Dermis blood vessel endothelial cell (primary cell): ENCODE measurements at places on chromosomes 11 and 22. TPM values are rescaled to one million over a fixed set of nuclear protein-coding genes. Genes with fewer than 3 reads are reported as not detected.

DNA sequence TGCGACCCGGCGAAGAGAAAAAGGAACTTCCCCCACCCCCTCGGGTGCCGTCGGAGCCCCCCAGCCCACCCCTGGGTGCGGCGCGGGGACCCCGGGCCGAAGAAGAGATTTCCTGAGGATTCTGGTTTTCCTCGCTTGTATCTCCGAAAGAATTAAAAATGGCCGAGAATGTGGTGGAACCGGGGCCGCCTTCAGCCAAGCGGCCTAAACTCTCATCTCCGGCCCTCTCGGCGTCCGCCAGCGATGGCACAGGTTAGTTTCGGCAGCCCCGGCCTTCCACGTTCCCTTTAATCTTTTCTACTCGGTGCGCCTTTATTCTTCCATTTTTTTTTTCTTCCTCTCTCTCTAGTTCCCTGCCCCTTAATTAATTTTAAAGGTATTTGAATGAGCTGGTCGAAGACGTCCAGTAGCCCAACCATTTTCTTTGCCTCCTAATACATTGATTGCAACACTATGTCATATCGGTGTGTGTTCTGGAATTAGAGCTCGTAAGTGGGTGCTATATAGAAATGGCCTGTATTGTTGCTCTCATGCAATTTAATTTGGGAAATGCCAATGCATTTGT, 537 bp downstream of the EP300 start:
- DNase-seq, result peak; percentile 52

- no peak for DNase-seq
These were observed 192.6 kb downstream of the HIPK3 start for GRCh38 chr11:33449798-33450197.

- no peak for DNase-seq
These were observed 1.3 kb upstream of the UCP2 start for GRCh38 chr11:73983741-73984538.

DNAJB7 gene
- not detected in 2 replicates for total RNA-seq

DNA sequence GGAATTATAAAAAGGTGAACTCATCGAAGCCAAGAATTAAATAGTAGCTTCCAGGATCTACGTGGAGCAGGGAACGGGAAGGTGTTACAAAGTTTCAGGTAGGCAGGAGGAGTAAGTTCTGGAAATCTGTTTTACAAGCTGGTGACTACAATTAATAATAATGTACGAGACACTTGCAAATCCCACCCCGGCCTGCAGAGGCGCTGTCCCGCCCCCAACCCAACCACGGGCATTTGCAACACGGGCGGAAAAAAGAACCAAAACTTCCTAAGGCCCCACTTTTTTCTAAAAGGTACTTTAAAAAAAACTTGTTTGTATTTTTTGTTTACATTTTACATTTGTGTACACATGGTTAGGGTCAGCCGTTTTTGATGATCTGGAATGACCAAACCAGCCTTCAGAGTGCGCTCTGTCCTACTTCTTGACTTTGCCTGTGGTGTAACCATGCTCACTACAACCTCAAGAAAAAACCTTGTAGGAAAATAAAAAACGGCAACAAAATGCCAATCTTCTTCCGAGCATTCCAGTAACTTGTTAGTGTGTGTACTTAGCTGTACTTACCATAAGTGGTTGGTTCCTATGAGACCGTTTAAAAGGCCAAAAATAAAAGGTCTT, 449.6 kb upstream of the B3GAT1 start:
- no peak for DNase-seq

GRCh38 chr11:101862391-101863233, 52.2 kb upstream of the CEP126 start:
- peak; percentile 71 for DNase-seq

DNA sequence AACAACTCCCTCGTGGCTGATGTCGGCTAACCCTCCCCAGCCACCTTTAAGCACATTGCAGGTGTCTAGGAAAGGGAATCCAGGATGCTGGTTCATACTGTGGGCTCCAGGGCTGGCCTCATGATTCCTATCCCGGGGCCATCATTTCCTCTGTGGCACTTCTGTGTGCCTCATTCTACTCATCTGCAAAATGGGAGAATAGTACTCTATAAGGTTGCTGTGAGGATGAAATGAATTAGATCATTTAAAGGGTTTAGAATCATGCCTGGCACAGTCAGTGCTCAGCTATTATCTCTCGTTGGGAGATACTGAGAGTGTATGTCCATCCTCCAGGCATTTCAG, 4.3 kb upstream of the FADS3 start:
- DNase-seq, result no peak

DNA sequence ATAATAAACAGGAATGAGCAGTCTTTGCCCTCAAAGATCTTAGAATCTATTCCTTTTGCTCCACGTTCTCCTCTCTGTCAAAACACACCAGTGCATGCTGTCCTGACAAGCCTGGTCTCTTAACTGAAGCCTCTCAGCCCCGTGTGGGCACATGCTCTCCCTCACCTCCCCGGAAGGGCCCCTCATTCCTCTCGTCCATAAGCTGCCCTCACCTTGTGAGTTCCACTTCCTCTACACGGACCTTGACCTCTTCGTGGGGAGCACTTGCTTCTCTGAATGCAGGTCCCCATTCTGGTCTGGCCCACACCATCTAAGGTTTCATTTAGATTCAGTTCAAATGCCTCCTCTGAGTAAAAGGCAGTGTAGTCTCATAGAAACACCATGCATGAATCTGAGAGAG, 412.3 kb upstream of the SYN3 start:
- DNase-seq, result no peak

HOATZ gene
- total RNA-seq, result not detected in 2 replicates

DNA sequence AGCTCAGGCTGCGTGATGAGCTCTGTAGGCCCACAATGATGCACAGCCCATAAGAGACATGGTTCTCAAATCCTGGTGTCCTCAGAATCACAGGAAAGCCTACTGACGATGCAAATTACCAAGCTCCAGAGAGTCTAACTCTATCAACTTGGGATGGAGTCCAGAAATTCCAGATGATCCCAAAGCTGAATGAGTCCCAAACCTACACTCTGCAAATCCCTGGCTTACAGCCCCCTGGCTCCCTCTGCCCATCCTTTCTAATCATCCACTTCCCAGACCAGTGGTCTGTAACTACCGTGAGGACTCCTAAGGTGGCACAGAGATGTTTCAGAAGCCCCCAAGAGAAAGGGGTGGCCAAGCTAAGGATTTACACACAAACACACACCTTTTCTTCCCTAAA, 13.5 kb downstream of the ARFGAP2 start:
- no peak for DNase-seq

- peak; percentile 32 for DNase-seq
These were observed 89.9 kb upstream of the APOA1 start for GRCh38 chr11:116927163-116927974.

- no peak for DNase-seq
These were observed 61.6 kb downstream of the DSCAML1 start for GRCh38 chr11:117735350-117735977.

DNA sequence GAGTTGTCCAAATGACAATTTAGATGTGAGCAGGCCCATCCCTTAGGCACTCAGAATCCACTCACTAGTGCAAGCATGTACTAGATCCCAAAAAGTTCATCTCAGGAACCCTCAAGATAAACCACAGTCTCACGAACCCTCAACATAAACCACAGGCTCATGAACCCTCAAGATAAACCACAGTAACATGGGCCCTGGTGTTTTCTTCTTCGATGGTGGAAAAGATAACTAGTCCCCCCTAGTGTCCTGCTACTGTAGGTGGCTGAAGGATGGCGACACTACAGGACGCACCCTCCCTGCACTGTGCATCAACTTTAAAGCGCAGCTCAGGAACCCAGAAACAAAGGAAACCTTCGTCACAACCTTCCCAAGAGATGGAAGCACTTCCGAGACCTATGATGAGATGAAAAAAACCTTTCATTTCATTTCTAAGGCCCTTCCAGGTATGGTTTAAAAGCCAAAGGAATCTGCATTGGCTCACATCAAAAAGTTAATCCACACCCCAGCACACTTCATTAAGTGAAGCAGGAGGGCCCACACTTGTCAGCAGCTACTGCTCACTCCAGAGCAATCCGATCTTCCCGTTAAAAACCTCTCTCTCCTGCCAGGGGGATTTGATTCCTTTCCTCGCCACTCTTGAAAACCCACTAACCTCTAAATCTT, 2.4 kb downstream of the LARGE1 start:
- DNase-seq, result no peak

HORMAD2 gene
- not detected in 2 replicates for total RNA-seq

CCDC81 gene
- total RNA-seq, result under 0.01 and 0.23 TPM in 2 replicates

MS4A1 gene
- not detected in 2 replicates for total RNA-seq

GRCh38 chr22:25888399-25889054, 146.5 kb downstream of the MYO18B start:
- DNase-seq, result no peak

GRCh38 chr11:46235777-46236688, 41.4 kb upstream of the CREB3L1 start:
- DNase-seq, result no peak

DNA sequence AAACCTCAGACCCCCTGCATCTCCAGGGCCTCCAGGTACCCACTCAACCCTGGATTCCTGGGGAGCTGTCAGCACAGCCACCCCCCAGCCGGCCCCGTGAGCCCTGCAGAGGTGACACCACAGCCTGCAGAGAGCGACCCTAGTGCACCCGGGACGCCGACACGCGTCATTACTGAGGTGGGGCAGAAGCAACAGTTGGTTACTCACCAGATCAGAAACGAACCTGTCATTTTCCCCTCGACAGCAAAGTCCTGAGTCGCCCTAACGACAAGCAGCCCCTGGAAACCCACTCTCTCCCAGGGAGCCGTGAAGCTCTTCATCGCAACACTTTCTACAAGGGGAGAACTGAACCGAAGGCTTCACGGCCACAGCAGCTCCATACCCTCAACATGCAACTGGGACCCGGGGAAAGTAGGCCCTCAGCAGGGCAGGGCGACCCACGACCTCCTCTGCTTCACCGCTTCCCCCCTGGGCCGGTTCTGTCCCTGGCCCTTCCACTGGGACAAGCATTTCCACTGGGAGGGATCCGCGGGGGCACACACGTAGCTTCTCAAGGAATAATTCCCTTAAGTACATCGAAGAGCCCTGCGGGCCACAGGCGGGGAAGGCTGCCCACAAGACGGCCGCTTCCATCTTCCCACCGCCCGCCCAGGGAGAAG, 1.6 kb downstream of the BRD1 start:
- peak; percentile 37 for DNase-seq

GRCh38 chr11:19940831-19941230, 219.4 kb downstream of the DBX1 start:
- DNase-seq, result no peak

DNA sequence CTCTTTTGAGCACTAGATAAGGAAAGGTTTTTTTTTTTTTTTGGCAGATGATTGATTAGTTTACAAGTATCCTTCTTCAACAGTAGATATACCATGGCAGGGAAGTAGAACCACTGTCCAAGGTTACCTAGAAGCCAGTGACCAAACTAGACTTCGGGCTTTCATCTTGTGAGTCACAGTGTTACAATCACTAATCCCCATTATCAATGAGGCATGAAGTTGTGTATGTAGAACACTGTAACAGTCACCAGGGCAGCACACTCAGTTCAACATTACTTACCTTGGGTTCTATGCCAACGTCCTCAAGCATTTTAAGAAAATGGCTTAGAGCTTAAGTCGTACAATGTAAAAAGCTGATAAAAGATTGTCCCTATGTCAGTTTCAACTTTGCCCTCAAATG, 430.9 kb downstream of the ETS1 start:
- DNase-seq, result no peak

DNA sequence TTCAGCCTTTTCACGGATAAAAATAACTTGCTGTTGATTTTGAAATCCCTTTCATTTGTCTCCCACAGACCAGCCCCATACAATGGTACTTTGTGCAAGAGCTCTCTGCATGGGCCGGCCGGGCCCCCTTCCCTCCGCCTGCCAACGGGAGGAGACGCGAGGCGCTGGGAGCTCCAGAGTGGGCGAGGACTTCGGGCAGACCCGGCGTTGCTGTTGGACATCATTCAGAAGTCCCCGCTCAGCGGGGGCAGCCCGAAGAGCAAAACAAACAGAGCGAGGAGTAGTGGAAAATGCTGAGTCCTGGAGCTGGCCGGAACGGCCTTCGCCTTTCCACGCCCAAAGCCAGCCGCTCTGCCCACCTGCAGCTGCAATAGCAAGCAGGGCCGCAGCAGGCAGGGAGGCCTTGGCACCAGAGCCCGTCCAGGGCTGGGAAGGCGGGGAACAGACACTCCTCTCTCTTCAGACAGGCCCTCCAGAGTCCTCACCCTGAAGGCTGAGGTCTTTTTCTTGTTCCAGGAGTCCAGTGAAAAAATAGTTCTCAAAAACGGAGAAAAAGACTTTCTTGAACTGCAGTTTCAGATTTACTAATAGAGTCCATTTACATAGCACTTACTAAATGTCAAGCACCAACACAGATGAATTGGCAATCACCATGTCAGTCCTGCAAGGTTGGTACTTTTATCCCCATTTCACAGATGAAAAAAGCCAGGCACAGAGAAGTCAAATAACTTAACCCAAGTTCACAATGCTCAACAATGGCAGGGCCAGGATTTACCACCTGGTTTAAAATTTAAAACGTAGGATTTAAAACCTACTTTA, 135.5 kb downstream of the ETS1 start:
- no peak for DNase-seq

P2RX6 gene
- total RNA-seq, result under 0.01 TPM in 1 of 2 replicates, not detected in the other
